ENCODE measurements at places on chromosomes 7 and 10. TPM values are rescaled to one million over a fixed set of nuclear protein-coding genes. Genes with fewer than 3 reads are reported as not detected.

TCAF1 gene
- 29.7 TPM for total RNA-seq

GPER1 gene
- total RNA-seq = 0.49 TPM

NAT16 gene
- total RNA-seq = not detected

UNCX gene
- not detected for total RNA-seq

PILRB gene
- total RNA-seq = 10.6 TPM

C10orf67 gene
- 0.28 TPM for total RNA-seq

CYP26C1 gene
- not detected for total RNA-seq

OR6B1 gene
- total RNA-seq = not detected

GATA3 gene
- total RNA-seq = 0.09 TPM

ZNF92 gene
- 4.3 TPM for total RNA-seq

ZNF727 gene
- not detected for total RNA-seq

PNLIPRP3 gene
- 13.5 TPM for total RNA-seq

SMO gene
- 17.9 TPM for total RNA-seq

GDF2 gene
- not detected for total RNA-seq

GDF10 gene
- not detected for total RNA-seq

TRIL gene
- 0.37 TPM for total RNA-seq

KLF14 gene
- total RNA-seq = not detected

GIMAP4 gene
- total RNA-seq = not detected

PRRT4 gene
- total RNA-seq = 1.3 TPM

CFAP58 gene
- total RNA-seq = 0.28 TPM

IGFBP3 gene
- 9.3 TPM for total RNA-seq
